ENCODE measurements at places on chromosomes 5 and 9.

GRCh38 chr5:169415948-169416347 is 115.0 kb upstream of the SLIT3 start:
- no peak for DNase-seq

- DNase-seq, result peak; percentile 85
These were observed 1.3 kb downstream of the GABBR2 start for GRCh38 chr9:98707166-98708102.

DNA sequence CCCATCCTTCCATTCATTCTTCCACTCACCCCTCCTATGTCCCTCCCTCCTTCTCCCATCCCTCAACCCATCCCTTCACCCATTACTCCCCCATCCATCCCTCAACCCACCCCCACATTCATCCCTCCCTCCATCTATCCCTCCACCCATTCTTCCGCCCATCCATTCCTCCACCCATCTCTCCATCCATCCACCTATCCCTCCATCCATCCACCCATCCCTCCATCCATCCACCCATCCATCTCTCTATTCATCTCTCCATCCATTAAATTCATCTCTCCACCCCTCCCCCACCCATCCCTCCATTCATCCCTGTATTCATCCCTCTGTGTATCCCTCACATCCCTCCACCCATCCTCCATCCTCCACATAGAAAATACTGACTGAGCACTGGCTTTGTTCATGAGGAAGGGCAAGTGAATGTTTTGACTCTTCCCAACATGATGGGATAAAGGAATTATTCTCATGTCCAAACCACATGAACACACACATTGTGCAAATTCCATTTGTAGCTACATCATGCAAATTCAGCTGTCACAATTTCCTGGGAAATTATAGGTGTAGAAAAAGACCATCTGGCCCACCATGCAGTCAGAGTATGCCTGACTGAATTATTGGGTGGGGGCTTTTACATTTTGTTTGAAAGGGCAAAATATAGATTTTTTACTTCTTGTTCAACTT is 6.9 kb upstream of the VAV2 start:
- no peak for DNase-seq

DNA sequence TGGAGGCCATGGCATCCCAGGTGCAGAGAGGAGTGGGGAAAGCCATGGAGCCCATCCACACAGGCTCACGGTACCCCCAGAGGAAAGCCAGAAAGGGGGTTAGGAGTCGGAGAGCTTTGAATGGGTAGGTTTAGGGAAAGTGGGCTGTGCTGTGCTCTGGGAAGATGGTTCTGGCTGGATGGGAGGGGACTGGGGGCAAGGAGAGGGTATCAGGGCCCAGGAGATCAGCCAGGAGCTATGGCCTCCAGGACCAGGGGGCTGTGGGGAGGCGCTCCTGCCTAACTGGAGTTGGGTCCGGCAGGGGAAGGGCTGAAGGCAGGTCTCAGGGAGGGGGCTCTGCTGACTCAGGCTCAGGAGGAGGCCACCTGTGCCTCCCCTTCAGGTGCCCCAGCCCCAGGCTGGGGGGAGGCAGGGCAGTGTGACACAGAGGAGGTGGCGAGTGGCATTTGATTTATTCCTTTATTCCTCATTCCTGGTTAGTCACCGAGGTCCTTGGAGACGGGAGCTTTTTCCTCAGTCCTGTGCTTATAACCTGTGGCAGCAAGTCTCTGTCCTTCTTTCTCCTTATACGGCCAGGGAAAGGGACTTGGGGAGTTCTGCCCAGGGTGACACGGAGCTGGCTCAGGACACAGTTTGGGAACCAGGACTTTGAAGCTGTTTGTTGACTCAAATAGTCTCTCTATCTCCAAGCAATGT is 60.8 kb downstream of the TSTD2 start:
- no peak for DNase-seq

- DNase-seq, result peak; percentile 26
These were observed 722 bp downstream of the SLC22A4 start for GRCh38 chr5:132294728-132295504.

DNA sequence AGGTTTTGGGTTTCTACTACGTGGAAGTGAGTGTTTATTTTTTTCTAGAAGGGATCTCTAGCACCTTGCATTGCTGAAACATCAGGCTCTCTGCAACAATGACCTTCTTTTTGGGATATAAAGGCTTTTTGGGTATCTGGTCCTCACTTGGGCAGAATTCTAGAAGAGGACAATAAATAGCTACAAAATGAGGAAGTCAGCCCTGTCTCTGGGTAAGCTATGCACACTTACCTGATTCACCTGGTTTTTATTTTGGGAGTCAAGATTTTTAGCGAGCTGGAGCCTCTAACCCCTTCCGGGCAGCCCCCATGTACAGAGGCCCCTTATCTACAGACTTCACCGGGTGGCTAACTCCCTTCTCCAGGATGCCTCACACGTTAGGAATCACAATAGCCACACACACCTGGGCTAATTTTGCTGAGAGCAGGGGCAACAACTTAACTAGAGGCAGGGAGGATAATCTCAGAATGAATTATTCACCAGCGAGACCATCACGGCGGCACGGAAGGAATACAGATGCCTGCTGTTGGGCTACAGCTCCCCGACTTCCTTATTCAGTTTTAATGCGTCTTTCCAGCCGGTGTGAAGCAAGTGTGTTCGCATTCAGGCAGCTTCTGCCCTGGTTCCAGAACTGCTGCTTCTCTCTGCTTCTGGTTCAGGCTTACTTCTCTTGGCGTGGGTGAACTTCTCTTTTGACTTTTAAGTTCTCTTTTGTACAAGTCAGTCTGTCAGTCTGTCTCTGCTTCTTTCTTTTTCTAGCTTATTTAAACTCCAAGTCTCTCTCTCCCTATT is 341.0 kb upstream of the PANK3 start:
- no peak for DNase-seq

- no peak for DNase-seq
These were observed 53.1 kb downstream of the MAP1B start for GRCh38 chr5:72160329-72160728.

DNA sequence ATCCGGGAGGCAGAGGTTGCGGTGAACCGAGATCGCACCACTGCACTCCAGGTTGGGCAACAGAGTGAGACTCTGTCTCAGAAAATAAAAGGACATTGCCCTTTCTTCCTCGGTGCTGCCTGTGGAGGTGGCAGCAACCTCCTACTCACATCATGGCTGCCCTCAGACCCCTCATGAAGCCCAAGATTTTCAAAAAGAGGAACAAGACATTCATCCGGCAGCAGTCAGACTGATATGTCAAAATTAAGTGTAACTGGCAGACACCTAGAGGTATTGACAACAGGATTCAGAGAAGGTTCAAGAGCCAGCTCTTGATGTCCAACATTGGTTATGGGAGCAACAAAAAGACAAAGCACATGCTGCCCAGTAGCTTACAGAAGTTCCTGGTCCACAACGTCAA is 12.6 kb upstream of the PAX5 start:
- DNase-seq, result no peak

- DNase-seq, result no peak
These were observed 11.9 kb upstream of the OR13C8 start for GRCh38 chr9:104556830-104557634.

DNA sequence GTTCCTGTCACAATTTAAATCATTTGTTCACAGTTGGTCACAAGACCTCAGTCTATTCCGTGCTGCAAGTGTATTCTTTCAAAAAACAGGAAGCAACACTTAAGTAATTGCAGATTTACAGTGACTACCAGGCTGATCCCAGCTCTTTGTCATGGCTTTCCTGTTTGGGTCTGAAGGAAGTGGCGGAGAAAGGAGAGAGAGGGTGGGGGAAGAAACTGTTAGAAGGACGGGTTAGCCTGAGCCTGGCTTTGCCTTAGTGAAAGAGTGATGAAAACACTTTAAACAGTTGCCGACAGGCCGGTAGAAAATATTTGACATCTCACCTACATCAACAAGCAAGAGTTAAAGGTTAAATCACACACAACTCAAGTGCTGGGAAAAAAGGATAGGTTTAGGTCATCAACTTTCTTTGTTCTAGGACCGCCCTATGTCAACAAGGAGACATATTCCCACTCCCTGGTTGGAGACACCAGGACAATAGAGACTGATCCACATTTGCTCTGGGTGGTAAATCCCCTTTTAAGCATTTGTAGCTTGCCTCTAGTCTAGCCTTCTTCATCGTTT is 102.2 kb upstream of the DAB2 start:
- DNase-seq, result no peak

DNA sequence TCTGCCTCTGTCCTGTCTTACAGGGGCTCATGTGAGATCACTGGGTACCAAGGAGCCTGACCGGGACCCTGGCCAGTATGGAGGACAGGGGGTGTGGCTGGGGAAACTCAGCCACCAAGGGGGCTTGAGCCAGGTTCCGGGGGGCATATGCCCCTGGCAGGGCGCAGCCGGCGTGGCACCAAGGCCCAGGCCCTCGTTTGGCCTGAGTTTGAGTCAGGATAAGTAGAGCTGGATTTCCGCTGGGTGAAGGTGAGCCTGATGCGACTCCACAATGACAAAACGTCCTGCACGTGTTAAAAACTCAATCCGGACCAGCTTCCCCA is 616 bp upstream of the TSPAN17 start:
- DNase-seq, result no peak

DNA sequence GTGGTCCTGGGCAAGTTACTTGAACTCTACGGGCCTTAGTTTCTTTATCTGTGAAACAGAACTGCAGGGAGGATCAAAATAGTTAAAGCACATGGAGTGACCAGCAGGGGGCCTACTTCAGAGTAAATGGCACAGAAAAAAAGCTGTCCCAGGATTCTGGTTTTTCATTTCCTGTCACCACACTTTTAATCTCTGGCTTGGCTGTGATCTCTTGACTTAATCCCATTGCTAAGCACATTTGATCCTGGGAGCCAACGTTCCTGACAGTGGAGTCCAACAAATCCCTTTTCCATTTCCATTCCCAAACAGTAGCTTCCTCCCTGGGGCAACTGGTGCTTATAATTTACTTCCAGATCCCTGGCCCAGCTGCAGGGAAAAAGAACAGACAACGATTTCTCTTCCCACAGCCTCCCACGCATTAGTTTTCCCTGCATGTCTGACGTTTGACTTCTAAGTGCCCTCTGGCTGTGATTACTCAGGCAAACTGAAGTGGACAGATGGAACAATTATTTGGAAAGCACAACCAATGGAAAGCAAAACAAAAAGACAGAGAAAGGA is 136.5 kb upstream of the STK32A start:
- peak; percentile 90 for DNase-seq

DNA sequence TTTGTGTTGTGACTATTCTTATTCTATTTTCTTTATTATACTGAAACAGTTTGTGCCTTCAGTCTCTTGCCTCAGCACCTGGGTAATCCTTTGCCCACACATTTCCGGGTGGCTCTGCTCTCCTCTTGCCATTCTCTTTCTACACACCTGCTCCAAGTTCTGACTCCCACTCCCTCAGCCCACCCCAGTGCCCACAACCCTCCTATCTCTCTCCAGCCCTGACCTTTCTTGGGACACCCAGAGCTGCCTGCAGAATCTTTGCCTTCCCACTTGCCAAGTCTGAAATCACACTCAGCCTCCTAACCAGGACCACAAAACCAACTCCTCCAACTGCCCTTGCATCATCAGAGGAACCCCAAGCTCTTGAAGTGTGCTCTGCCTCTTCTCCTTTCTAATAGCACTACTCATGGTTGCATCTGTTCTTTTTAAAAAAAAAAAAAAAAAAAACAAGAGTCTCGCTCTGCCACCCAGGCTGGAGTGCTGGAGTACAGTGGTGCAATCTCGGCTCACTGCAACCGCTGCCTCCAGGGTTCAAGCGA is 4.1 kb downstream of the SWI5 start:
- no peak for DNase-seq

GRCh38 chr5:128681096-128681495 is 143.1 kb upstream of the FBN2 start:
- no peak for DNase-seq

- DNase-seq, result peak; percentile 30
These were observed 43.4 kb downstream of the NXNL2 start for GRCh38 chr9:88578121-88579049.

DNA sequence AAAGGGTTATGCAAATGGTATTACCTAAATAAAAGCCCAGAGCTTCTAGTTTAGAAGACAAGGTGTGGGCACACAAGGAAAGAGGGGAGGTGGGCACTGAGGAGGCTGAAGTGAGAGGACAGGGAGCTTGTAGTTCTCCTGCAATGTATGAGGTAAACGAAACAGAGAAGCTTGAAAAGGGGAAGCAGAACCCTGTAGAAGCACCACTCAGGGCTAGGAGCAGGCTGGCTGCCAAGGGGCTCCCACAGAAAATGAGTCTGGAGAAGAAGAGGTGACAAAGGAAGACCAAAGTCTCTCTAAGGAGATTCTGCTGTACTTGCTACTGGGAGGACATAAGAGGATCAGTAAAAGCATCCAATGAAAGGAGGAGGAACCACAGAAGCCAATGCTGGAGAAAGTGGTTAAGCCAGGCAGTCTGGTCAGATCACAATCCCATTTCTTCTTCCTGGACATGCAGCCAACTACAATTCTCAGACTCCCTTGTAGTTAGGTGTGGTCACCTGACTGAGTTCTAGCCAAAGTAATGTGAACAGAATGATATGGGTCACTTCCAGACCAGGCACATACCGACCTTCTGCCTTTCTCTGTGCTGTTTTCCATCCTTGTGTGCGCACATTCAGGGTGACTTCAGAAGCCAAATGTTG is 174.5 kb upstream of the MAP3K1 start:
- no peak for DNase-seq

- DNase-seq, result no peak
These were observed 197.7 kb upstream of the OTULINL start for GRCh38 chr5:14383923-14384322.

GRCh38 chr5:84393969-84394368 is 9.3 kb upstream of the EDIL3 start:
- DNase-seq, result no peak

GRCh38 chr5:156000115-156000514 is 326.8 kb upstream of the SGCD start:
- DNase-seq, result no peak

DNA sequence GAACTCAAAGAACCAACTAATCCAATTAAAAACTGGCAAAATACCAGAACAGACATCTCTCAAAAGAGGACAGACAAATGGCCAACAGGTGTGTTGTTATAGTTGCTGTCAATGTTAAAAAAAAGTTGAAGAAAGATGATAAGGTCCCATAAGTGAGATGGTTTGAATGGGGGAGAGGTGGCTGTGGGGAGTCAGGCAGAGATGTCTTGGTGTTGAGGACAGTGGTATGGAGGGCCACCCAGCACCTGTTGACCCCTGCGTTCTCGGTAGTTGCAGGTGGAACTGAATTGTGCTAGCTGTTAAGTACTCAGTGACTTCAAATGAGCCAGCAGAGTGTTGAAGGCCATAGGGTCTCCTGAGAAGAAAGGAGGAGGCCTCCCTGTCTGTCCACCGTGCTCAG is 55.9 kb upstream of the PITX1 start:
- no peak for DNase-seq

DNA sequence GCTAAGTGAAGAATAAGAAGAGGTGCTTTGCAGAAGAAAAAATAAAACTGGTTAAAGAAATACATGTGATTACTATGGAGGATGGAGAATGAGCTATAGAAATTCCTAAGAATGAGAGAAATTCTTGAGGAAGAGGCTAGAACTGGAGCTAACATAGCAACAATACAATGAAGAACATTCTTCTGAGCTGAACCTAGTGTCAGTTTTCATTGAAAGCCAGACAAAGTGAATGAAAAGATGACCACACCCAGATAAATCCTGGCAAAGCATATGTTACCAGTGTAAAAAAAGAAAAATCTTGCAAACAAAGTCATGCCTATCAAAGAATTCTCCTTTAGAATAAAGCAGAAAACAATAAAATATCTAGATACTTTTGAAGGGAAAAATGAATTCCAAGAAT is 39.6 kb downstream of the SGCD start:
- no peak for DNase-seq
